Fibroblast of lung (primary cell): ENCODE measurements at places on chromosomes 3 and 15. TPM values are rescaled to one million over a fixed set of nuclear protein-coding genes. Genes with fewer than 3 reads are reported as not detected.

ITIH1 gene
- polyA plus RNA-seq: not detected in 2 replicates

ACTRT3 gene
- 1.8 and 2.8 TPM in 2 replicates for polyA plus RNA-seq

DNA sequence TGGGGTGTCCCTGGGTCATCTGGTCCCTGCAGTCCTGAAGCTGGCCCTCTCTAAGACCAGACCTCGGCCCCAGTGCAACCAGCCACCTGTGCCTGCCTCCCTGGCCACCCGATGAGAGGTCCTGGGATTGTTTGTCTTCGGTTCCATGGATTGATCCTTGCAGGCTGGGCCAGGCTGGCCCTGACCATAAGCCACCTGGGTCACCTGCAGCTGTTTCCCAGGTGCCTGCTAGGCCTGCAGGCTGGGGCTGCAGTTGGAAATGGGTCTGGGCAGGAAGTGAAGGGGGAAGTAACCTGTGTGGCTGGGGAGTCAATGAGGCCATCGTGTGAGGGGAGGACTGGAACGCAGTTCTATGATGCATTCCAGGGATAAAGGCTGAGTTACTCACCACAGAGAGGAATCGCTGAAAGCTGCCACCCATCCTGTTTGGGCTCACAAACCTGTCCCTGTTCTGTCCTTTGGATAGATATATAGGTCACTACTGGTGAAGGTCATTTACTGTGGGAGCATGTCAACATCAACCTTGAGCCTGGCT is 30.9 kb upstream of the VPS8 start:
- no peak overlapping the region for H3K4me3 ChIP-seq
- no peak for DNase-seq
- no peaks in the 10 kb centered on the region for H3K27me3 ChIP-seq
- H3K27ac ChIP-seq: no peak overlapping the region
- no peaks in the 10 kb centered on the region for H3K36me3 ChIP-seq

DNA sequence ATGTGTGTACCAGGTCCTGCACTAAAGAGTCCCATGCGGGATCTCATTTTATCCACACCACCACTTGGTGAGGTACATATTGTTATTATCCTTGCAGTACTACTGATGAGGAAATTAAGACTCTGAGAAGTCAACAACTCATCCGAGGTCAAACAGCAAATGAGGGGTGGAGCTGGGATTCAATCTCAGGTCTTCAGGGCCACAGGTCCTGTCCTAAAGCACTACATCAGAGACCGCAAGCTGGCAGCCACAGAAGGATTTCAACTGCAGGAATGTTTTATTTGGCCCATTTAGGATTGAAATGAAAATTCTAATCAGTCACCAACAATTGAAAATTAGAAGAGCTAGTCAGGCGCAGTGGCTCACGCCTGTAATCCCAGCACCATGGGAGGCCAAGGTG is 131.4 kb downstream of the ADAMTS17 start:
- H3K27ac ChIP-seq: no peak overlapping the region
- H3K36me3 ChIP-seq: no peaks in the 10 kb centered on the region
- DNase-seq: no peak
- H3K4me1 ChIP-seq: no peaks in the 10 kb centered on the region
- no peaks in the 10 kb centered on the region for H3K27me3 ChIP-seq
